ENCODE measurements at places on chromosomes 5 and 9.
A peak's percentile ranks its signal among the peaks of the same experiment; 100 is the strongest.

DNA sequence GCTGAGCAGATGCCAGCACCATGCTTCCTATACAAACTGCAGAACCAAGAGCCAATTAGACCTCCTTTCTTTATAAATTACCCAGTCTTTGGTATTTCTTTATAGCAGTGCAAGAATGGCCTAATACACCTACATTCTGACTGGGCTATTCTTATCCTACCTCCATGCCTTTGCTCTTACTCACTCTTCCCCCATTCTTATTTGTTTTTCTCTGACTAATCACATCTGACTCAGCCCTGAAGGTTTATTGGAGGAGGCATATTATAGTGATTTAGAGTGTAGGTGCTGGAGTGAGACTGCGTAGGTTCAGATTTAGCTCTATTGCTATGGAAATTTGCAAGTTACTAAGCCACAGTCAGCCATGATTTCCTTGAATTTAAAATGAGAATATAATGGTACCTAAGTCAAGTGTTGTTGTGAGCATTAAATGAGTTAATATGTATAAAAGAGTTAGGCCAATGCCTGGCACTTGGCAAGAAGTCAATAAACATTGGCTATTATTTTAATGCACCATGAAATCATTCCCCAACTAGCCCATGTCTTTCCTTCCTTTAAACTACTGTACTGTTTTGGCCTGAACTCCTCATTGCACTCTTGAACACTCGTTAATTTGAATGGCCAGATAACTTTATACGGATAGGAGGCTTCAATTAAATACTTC, 531.2 kb upstream of the ZNF608 start:
- no peak for DNase-seq
- H3K36me3 ChIP-seq, result no peaks in the 10 kb centered on the region
- no peaks in the 10 kb centered on the region for H3K27me3 ChIP-seq
- no peak overlapping the region for H3K4me3 ChIP-seq
- no peaks in the 10 kb centered on the region for H3K4me1 ChIP-seq

- H3K4me1 ChIP-seq, result peaks cover 79% of the 10 kb centered on the region
- H3K36me3 ChIP-seq, result peaks cover 10% of the 10 kb centered on the region
- H3K4me3 ChIP-seq, result no peak overlapping the region
- H3K27me3 ChIP-seq, result no peaks in the 10 kb centered on the region
- peak overlapping the region; percentile 86 for H3K27ac ChIP-seq
- DNase-seq, result no peak
These were observed 240.2 kb downstream of the ARHGAP26 start for GRCh38 chr5:143010351-143010750.

DNA sequence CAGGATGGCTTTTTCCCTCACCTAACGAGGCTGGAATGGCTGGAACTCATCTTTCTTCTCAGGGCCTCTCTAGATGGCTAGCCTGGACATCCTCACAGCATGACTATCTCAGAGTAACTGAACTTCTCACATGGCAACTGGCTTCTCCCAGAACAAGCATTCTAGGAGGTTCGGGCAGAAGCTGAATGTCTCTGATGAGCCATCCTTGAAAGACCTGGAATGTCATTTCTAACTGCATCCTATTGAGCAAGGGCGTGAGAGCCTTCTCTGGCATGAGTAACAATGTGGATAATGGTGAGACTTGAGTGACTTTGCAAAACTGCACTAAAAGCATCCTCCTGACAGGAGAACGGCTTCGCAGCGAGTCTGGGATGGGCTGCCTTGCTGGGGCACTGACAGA, 487.7 kb downstream of the MAT2B start:
- no peak for DNase-seq
- no peaks in the 10 kb centered on the region for H3K36me3 ChIP-seq
- no peaks in the 10 kb centered on the region for H3K27me3 ChIP-seq
- H3K27ac ChIP-seq, result no peak overlapping the region
- no peak overlapping the region for H3K4me3 ChIP-seq

DNA sequence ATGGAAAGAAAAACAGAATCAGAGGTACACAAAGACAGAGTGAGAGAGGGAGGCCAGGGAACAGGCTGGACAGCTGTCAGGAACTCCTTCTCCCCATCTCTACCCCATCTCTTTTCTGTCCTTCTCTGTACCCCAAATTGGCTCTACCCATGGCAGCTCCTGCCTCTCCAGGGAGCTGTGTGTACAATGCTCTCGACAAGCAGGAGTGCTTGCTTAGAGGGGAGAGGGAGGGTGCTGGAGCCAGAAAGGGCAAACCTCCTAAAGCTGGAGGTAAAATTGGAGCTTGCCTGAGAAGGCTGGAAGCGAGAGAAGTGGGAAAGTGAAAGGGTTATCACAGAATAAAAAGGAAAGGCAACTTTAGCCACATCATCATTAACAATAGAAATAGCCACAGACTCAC, 6.4 kb downstream of the TPM2 start:
- H3K27me3 ChIP-seq, result peaks cover 8% of the 10 kb centered on the region
- peaks cover 5% of the 10 kb centered on the region for H3K4me1 ChIP-seq
- H3K36me3 ChIP-seq, result no peaks in the 10 kb centered on the region
- no peak for DNase-seq
- H3K4me3 ChIP-seq, result no peak overlapping the region
- H3K27ac ChIP-seq, result no peak overlapping the region

GRCh38 chr5:100863739-100864138, 39.3 kb downstream of the ST8SIA4 start:
- peaks cover 52% of the 10 kb centered on the region for H3K36me3 ChIP-seq
- no peak for DNase-seq
- no peak overlapping the region for H3K4me3 ChIP-seq
- H3K4me1 ChIP-seq, result peaks cover 72% of the 10 kb centered on the region
- H3K27ac ChIP-seq, result peak overlapping the region; percentile 49

- no peak overlapping the region for H3K27ac ChIP-seq
- peaks cover 21% of the 10 kb centered on the region for H3K27me3 ChIP-seq
- no peak for DNase-seq
These were observed 8.9 kb downstream of the DAB2IP start for GRCh38 chr9:121660367-121660766.

- H3K36me3 ChIP-seq, result no peaks in the 10 kb centered on the region
- H3K4me3 ChIP-seq, result no peak overlapping the region
- no peaks in the 10 kb centered on the region for H3K27me3 ChIP-seq
- no peak overlapping the region for H3K27ac ChIP-seq
- peaks cover 5% of the 10 kb centered on the region for H3K4me1 ChIP-seq
These were observed 627.9 kb upstream of the RORB start for GRCh38 chr9:73869264-73869663.

DNA sequence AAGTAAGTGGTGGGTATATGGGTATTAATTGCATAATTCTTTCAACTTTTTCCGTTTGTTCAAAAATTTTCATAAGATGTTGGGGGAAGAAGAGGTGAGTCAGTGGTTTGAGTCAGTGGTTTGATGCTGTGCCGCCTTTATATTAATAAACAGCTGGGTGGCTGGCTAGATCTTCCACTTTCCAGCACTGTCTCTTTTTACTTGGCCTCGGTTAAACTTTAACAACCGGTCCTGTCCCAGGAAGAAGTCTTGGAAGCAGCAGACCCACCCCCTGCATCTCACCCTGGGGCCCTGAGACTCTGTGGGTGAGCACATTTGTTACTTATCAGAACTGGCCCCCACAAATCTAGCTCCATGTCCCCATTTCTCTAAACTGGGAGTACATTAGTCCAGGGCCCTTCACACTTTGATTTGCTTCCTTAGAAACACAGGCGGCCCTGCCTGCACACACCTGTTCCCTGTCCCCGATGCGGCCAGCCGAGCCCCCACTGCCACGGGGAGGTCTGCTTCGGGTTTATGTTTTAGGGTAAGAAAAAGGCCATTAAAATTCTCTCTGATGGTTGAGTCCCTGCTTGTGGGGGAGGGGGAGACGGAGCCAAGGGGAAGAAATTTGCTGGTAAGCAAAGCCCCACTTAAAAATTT, 90.7 kb downstream of the PTCH1 start:
- H3K36me3 ChIP-seq, result peaks cover 4% of the 10 kb centered on the region
- no peak overlapping the region for H3K27ac ChIP-seq
- DNase-seq, result no peak
- peak overlapping the region; percentile 56 for H3K4me3 ChIP-seq

DNA sequence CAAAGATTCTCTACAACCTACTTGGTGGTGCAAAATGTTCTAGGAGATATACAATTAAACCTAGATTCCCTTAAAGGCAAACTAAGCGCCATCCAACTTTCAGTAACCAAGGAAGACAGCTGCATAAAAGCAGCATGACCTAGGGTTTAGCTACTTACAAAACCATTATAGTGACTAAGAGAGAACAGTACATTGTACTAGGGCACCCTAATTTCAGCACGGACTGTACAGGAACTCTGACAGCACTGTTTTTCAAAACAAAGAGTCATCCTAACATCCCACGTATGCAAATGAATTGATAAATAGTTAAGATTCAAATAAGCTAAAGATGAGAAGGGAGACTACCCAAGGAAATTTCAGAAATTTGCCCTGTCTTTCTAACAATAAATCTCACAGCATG, 30.0 kb downstream of the STRBP start:
- H3K4me1 ChIP-seq, result no peaks in the 10 kb centered on the region
- DNase-seq, result no peak
- H3K36me3 ChIP-seq, result peaks cover 1% of the 10 kb centered on the region
- no peak overlapping the region for H3K4me3 ChIP-seq

- no peak overlapping the region for H3K27ac ChIP-seq
- no peaks in the 10 kb centered on the region for H3K27me3 ChIP-seq
- H3K36me3 ChIP-seq, result peaks cover 27% of the 10 kb centered on the region
These were observed 26.0 kb downstream of the ERCC6L2 start for GRCh38 chr9:95901506-95901905.

DNA sequence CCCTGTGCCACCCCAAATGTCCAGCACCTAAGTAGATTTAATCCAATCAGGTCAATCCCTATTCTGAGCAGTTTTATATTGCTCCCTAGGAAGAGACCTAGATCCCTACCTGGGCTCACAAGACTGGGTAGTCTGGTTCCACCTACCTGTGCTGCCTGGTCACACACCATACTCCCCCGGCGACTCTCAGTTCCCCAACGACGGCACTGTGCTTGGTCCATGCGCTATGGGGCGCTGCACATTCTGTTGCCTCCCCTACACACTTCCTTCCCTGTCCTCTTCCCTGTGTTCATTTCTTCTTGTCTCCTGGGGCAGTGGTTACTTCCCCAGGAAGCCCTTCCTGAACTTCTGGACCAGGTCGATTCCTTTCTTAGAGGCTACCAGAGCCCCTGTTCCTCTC, 109.9 kb upstream of the IL12B start:
- peaks cover 37% of the 10 kb centered on the region for H3K27me3 ChIP-seq
- peaks cover 2% of the 10 kb centered on the region for H3K36me3 ChIP-seq
- no peak overlapping the region for H3K4me3 ChIP-seq
- H3K27ac ChIP-seq, result no peak overlapping the region

DNA sequence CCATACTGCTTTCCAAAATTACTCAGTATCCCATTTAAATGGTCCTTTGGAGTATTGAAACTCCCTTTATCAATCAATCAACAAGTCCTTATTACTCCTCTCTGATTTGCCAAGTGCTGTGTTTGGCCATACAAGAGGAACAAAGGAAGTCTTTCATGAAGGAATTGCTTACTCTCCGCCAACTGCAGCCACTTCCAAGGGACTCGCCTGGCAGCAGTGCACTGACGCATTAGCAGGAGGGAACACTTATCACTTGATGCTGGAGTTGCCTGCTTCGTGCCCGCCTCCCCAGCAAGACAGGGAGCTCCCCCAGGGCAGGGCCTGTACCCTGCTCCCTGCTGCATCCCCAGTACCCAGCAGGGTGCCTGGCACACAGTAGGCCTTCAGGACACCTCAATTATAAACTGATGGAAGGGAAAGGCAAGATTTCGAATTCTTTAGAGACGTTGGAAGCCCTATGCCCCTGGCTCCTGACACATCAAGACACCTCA, 97.9 kb downstream of the CRB2 start:
- H3K4me3 ChIP-seq, result no peak overlapping the region
- no peaks in the 10 kb centered on the region for H3K4me1 ChIP-seq
- H3K27me3 ChIP-seq, result no peaks in the 10 kb centered on the region
- H3K27ac ChIP-seq, result no peak overlapping the region
- DNase-seq, result no peak
- H3K36me3 ChIP-seq, result no peaks in the 10 kb centered on the region

- H3K4me3 ChIP-seq, result peak overlapping the region; percentile 93
- no peaks in the 10 kb centered on the region for H3K27me3 ChIP-seq
- H3K36me3 ChIP-seq, result peaks cover 16% of the 10 kb centered on the region
- H3K4me1 ChIP-seq, result peaks cover 35% of the 10 kb centered on the region
- DNase-seq, result peak; percentile 19
- peak overlapping the region; percentile 96 for H3K27ac ChIP-seq
These were observed 143.0 kb downstream of the SMARCA2 start for GRCh38 chr9:2158111-2158610.

DNA sequence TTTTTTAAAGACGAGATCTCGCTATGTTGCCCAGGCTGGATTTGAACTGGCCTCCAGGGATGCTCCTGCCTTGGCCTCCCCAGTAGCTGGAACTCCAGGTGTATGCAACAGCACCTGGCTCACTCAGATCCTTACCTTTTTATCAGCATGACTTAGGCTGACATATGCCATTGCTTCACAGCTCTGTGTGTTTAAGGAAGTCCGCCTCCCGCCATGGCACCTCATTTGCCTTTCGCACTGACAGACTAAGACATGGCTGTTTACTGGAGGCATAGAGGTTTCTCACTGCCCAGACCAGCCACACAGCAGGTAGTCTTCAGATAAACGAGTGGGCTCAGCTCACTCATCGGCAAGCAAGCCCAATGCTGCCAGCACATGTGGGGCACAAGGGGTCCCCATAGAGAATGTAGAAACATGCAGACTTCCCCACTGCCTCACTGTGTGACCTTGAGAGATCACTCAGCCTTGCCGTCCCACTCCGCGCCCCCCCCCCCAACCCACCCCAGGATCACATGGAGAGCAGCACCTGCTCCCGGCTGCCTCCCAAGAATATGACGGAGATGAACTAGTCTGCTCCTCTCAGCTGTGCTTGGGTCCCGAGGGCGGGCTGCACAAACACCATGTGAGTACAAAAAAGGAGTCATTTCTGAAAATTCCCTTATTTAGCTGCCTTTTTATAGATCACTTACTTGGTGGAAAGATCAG, 62.8 kb downstream of the DCP2 start:
- peaks cover 5% of the 10 kb centered on the region for H3K27me3 ChIP-seq
- H3K36me3 ChIP-seq, result no peaks in the 10 kb centered on the region
- H3K27ac ChIP-seq, result no peak overlapping the region
- H3K4me1 ChIP-seq, result no peaks in the 10 kb centered on the region
- no peak overlapping the region for H3K4me3 ChIP-seq
